Fibroblast of skin of scalp (primary cell): ENCODE measurements at places on chromosomes 3 and 15.

DNA sequence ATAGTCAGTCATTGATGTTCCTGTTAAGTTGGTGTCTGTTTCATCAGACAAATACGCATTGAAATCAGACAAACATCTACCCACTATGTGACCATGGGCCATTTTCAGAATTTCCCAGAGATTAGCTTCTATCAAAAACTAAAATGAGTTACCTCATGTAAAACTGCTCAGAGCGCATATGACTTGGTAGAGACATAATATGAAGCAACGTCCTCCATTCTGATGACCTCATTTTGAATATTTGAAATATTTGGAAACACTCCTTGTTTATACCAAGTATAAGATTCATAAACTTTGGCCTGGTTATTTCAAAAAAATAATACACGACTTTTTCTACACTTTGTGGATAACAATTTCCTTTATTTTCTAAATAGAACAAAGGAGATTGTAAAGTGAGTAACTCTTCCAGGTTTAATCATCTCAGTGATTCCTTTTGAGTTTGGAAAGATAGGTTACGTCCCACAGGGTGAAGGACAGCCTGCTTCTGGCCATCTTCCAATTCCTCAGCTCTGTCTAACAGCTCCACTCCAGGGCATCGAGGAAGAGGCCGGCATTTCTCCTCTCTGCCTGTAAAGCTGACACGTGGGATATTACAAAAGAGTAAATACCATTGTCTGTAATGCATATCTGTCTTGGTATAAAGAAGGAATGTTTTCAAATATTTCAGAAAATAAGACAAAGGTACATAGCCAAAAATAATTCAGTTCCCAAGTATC is 122.6 kb downstream of the CADM2 start:
- peak; percentile 3 for DNase-seq

GRCh38 chr3:156413293-156413892 is 141.5 kb downstream of the SSR3 start:
- DNase-seq = no peak

GRCh38 chr15:31344823-31345605 is 18.4 kb downstream of the KLF13 start:
- DNase-seq = no peak

DNA sequence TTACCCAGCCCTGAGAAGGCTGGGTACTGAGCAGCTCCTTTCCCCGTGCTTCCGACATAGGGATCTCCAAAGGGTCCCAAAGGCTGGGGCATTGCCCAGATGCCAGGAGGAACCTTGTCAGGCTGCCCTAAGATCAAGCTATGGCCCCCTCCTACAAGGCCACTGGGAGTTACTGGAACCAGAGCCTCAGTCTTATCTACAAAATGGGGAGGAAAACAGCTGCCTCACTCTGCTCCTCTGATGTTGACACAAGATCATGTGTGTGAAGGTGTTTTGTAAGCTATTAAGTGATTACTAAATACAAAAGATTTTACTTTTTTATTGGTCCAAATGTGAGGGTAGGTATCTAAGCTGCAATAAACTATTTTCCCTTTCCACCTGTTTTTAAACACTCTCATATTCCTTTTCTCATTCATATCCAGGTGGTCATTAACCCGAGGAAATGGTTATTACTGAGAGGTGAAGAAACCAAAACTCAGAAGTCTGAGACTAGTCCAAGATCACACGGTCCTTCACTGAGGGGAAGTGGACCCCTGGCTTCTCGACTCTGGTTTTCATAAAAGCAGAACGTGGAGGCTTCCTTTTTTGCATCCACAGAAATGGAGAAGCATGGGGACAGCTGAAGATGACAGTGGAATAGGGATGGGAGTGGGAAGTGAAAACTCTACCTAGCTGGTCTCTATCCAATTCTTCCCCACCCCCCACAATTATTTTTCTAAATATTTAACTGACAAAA is 1.7 kb downstream of the ARPIN start:
- no peak for DNase-seq

DNA sequence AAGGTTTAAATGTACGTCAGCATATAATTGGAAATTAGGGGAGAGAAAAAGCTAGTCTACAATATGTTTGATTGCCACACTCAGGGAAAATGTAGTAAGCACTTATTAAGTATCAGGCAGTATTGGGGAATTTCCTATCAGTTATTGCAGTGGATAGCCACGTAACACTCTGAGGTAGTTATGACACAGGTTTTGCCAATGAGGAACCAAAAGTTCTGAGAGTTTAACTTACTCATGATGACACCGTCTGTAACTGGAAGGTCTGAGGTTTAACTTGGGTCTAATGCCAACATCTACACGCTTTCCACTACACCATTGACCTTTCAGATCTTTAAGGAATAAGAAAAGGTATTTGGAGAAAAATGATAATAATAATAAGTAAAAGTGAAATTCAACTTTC is 89.5 kb downstream of the ZMAT3 start:
- peak; percentile 6 for DNase-seq

GRCh38 chr3:123802007-123802625 is 82.0 kb downstream of the MYLK start:
- DNase-seq = no peak

GRCh38 chr15:46213551-46213950 is 578.7 kb downstream of the SQOR start:
- DNase-seq = no peak

DNA sequence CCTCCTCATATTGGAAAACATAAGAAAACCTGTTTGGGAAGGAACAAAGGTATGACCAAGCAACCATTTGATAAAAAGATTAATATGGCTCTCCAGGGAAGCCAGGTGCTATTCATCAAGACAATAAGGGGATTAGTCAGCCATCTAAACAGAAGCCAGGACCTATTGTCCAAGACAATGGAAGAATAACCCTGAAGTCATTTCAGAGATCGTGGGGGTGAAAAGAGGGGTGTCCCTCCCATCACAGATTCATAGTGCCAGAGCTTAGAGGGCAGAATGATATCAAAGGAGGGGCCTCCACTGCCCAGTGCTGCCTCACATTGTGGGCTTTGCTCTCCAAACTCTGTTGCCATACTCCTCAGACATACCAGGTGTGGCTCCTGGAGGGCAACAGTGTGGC is 73.5 kb downstream of the DAPK2 start:
- no peak for DNase-seq

DNA sequence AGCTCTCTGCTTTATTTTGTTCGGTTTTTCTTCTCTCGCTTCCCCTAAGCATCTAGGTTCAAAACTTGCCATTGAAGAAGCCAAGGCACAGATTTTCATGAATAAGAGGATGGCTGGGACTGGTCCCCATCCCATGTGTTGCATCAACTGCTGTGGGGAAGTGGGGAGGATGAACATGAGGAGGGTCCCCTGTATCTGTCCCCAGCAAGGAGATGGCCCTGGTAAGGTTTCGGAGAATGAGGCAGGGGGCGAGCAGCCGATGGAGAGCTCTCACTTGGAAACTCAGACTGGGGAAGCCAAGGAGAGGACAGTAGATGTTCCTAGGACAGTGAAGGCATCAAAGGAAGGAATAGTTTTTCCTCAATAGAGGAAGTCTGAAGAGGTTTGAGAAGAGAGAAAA is 142.0 kb upstream of the ATP2B2 start:
- no peak for DNase-seq

DNA sequence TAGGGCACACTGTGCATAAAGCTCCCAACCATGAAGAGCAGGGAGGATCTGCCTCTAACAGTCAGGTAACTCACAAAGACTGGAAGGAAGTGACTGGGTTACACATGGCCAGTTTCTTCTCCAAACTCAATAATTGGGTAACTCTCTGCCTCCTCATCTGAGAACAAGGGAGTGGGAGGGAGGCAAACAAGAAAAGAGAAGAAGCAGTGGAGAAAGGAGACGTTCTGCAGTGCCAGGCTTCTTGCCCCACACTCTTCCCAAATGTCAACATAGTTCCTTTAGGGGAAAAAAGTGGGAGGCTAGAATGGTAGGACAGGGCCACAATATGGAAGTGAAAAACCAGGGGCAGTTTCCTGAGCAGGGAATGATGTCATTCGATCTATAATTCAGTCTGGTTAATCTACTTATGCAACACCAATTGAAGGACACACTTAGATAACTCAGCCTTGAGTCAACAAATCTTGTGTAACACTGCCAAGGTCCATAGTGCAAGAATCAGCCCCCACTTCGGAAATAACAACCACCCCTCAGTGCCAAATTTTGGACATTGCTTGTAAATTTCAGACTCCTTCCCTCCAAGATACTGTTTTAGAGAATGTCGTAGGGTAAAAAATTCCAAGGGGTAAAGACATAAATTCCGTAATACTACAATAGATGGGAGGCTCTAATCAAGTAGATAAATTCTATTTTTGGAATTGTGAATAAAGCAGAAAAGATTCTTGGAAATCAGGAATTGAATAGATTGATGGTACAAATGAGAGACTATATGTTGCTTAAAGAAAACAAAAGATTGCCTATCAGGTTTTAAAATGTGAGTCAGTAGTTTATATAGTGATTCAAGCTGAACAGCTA is 143.0 kb downstream of the LPP start:
- DNase-seq = peak; percentile 66

- peak; percentile 95 for DNase-seq
Observed at GRCh38 chr3:121545574-121546455, at the start of gene POLQ. TSS of gene POLQ (minus strand) at chr3:121545988. CDS start at chr3:121545877, 111 bp downstream.

GRCh38 chr3:145678401-145678800 is 482.6 kb downstream of the PLOD2 start:
- peak; percentile 38 for DNase-seq

DNA sequence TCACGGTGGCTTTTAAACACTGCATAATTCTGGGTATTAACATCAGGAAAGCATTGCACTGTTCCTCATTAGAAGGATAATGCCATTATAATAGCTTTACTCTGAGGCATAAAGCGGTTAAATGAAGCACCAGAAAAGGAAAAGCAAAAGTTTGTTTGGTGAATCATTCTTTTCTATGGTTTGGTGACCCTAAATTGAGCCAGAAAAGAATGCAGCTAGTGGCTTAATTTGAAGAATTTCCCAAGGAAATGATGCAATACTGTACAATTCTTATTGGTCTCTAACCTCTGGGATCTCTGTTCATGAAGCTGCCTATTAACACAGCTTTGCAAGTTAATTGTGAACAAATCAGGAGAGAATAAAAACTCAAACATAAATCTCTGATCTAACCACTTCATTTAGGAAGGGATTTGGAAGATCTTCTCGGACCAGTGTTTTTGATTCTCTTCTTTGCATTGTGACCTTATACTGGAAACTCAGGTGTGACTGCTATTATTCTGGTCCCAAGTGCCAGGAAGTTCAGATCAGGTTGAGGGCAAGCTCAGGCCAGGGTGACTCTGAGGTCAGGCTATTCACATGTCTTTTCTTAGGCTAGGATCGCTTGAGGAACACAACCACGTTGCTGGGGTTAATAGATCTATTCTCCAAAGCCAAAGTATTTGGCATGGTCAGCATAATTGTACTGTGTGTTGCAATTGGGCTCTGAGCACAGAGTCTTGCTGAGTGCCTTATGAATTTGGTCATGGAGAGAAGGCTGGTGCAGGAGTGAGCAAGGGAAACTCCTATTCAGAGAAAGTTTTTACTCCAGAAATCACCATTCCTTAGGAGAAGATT is 11.3 kb upstream of the DLG1 start:
- DNase-seq = peak; percentile 97

GRCh38 chr3:143654906-143655305 is 193.4 kb downstream of the SLC9A9 start:
- no peak for DNase-seq

DNA sequence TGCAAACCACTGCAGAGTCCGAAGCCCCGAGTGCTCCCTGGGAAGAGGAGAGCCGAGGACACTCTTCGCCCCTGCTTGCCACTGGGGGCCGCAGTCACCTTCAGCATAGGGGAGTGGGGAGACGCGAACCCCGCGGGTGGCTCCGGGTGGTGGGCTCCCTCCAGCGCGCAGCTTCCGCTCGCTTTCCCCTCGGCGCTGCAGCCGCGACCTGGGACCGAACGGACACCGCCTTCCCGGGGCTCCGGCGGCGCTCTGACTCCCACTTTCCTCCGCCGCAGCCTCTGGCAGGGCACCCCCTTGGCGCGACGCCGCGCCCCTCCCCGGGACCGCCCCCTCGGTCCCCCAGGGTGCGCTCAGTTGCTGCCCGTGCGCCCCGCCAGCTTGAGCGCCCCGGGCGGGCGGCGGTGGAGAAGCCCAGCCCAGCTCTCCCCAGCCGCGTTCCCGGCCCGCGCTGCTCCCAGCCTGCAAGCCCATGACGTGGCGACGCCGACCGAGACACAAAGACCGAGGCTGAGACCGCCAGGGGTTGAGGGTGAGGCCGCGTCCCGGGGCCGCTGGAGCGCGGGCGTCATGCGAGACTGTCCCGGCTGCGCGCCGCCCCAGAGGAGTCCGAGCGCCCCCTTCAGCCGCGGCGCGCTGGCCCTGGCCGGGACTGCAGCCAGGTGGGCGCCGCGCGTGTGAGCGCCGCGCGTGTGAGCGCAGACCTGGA is at the start of gene MINAR1:
TSS of gene MINAR1 (plus strand) at position 701 of the 709 bp plus-strand sequence. CDS start 23,812 bp downstream, outside the sequence.
- peak; percentile 78 for DNase-seq

DNA sequence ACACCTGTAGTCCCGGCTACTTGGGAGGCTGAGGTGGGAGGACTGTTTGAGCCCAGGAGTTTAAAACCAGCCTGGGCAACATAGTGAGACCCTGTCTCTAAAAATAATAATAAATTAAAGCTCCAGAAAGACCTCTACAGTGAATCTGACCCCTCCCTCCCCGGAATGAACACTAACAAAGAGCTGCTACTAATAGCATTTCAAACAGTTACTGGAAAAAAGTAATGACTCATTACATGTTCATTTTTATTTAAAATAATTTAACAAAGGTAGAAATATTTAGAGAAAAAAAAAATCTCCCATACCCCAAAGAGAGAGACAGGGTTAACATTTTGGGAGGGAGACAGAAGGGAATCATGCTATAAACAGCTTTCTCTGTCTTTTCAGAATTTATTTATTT is 2.2 kb upstream of the UBA3 start:
- DNase-seq = no peak

GRCh38 chr3:133474251-133474801 is 74.5 kb downstream of the BFSP2 start:
- peak; percentile 75 for DNase-seq

DNA sequence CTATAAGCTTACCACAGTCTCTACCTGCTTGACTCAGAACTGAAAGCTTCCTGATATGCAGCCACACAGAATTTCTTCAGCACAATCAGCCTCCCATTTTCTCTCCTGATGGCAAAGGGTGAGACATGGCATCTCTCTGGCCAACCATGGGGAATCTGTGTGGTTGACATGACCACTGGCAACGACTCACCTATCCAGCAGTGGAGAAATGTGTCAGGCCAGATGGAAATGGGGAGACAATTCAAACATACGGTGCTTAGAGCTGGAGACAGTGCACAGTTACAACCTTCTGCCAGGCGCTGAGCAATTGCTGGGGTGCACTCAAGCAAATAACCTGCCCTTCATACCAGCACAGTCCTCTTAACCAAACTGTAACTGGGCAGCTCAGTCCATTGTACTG is 3.6 kb downstream of the ZNF385D start:
- DNase-seq = no peak

- no peak for DNase-seq
Observed at GRCh38 chr3:183564046-183564445, 8.5 kb upstream of the KLHL6 start.
